ENCODE measurements at places on chromosomes 3 and 15.

DNA sequence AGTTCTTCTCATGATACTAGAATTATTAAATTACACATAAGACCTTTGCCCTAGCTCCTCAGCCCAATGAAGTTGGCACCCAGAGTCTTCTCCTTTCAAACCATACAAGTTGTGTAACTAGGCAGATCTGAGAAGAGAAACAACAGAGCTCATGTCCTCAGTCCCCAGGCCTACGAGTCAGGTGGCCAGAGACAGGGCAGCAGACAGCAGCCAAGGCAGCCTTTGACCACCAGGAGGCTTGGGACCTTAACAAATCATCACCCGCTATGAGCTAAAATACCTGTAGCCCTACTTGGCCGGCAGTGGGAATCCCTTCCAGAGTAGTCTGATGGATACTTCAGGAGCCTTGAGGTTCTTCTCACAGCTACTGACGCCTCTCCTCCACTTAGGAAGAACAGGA is 18.3 kb downstream of the STIMATE start:
- DNase-seq, result no peak

DNA sequence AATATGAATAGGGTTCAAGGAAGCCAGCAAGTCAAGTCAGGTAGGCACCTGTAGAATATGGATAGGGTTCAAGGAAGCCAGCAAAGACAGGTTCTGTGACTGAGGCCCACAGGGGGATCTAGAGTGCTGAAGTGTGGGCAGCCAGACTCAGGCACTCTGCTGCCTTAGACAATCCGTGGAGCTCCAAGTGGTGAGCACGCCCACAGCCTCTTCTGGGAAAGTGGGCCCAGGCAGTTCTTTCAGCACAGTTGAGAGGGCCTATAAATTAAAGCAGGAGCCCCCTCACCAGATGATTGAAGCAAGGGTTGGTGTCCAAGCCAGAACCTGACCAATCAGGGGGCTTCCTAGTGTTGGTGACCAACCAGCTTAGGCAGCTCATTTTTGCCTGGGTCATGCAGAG is 51.0 kb downstream of the ANP32A start:
- no peak for DNase-seq

DNA sequence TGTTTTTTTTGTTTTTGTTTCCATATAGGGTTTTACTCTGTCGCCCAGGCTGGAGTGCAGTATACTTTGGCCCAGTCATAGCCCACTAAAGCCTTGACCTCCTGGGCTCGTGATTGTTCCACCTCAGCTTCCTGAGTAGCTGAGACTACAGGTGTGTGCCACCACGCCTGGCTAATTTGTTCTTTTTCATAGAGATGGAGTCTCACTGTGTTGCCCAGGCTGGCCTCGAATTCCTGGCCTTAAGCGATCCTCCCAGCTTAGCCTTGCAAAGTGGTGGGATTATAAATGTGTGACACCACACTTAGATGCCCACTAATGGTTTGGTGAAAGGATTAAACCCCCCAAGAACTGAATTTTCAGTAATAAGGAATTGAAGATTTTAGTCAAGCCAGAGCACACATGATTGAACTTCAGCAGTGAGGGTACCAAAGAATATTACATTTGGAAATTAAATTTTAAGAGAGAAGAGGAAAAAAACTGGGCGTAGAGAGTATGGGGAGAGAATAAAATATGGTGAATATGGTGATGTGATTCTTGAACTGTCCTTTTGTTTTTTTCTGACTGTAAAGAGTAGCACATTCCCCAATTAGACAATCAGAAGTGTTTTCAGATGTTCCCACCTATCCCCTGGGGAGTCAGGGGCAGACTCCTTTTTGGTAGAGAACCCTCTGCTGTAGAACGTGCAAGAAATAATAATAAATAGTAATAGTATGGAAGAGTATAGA is 208.1 kb downstream of the PTPRG start:
- DNase-seq, result no peak

DNA sequence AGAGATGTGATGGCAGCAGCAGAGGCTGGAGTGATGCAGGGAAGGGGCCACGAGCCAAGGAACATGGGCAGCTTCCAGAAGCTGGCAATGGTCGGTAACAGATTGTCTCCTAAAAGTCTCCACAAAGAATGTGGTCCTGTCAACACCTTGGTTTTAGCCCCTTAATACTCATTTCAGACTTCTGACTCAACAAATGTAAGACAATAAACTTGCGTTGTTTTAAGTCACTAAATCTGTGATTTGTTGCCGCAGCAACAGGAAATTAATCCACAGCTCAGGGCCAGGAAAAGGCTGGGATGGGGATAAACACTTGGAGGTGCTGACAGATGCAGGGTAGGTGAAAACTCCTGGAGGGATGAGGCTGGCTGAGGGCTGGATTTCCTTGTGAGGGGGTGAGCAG is 69.9 kb downstream of the OXNAD1 start:
- DNase-seq, result no peak

DNA sequence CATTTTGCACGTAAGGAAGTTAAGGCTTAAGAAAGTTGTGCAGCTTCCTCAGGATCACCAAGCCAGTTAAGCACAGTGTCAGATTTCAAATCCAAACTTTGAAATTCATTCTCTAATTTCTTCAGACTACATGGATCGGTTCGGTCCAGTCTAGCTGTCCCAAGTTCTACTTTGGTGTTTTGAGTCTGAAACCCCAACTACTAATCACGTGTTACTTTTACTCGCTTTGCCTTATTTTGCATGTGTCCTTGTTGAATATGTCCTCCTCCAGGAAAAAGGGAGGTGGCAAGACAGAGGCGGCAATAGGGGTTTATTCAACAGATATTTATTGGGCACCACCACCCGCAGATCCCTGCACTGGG is 522 bp upstream of the GXYLT2 start:
- no peak for DNase-seq

DNA sequence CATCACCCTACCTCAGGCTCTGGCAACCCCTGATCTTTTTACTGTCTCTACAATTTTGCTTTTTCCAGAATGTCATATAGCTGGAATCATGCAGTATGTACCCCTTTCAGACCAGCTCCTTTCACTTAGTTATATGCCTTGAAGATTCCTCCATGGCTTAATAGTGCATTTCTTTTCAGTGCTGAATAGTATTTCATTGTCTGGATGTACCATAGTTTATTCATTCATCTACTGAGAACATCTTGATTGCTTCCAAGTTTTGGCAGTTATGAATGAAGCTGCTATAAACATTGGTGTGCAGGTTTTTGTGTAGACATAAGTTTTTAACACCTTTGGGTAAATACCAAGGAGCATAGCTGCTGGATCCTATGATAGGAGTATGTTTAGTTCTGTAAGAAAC is 50.8 kb upstream of the ANP32A start:
- DNase-seq, result no peak

DNA sequence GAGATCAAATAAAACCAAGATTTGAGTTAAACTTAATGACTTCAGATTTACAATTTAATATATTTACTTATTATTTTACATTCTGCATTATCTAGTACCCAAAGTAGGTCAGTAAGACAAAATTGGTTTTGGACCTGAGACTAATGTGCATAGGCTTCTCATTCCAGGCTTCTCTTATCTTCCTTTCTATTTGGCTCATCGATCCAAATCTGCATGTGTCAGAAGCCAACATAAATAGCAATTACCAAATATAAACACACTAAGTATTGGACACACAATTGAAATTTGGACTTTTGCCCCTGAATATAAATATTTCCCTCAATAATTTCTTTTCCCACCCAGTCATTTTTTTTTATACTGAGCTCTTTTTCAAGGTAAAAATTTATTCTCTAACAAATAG is 290.6 kb upstream of the ARHGEF26 start:
- no peak for DNase-seq

DNA sequence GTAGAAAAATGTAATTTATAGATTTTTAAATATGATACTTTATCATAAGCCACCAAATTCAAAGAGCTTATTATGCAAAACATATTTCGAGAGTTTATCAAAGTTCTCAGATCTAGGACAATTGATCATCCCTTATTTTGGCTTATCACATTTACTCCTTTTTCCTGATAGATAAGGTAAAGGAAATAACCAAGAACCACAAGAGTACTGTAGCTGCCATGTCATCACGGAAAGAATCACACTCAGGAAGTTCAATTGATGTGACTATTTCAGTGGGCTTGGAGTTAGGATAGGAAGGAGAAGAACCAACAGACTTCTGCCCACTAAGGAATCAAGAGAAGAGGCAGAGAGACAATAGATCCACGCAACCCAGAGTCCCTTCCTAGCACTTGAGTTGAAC is 142.7 kb upstream of the TMCO5A start:
- DNase-seq, result no peak

GRCh38 chr15:100879464-100880138 is at the start of gene ALDH1A3:
ALDH1A3 (plus strand) TSS chr15:100879831; CDS start chr15:100879908, 77 bp downstream.
- DNase-seq, result no peak

GRCh38 chr15:74245342-74245931 is 9.3 kb downstream of the CCDC33 start:
- peak; percentile 33 for DNase-seq

DNA sequence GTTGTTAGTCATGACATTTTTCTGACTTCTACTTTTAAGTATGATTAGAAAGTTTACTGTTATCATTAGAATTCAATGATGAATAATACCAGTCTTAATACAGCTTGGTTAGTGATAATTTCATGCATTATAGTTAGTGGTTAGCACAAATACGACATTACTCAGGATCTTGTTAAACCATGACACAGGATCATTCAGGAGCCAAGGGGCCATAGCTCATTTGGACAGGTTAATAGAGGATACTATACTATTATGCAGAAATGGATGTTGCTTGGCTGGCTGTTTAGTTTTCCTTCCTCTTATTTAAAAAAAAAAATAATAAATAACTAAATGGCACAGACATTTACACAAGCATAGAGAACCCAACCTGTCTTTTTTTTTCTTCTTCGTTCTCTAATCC is 55.5 kb downstream of the NSUN3 start:
- DNase-seq, result no peak

DNA sequence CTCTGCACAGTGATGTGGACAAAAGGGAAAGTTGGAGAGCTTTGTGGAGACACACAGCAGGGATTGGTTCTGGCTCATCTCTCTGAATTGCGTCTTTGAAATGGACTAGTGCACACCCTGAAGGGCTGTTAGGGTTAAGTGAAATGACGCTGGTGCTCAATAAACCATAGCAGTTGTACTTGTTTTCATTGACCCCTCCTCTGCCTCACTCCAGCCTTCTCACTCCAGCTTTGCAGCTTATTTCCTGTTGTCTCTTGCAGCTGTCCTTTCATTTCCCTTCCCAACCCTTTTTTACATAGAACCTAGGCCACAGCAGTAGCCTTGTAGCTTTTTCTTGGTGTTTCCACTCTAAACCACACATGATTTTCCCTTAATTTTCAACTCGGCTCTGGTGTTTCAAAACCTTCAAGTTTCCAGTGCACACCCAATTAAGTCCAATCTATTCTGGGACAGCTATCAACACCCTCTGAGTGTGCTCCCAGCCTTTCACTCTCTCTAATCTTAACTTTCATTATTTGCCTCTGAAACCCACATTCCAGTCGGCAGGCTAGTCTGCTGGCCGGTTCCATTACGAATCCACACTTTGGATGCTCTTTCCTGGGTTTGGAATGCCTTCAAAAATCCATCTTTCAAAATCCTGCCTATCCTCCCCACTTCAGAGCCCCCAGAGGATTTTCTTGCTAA is 6.4 kb downstream of the C3orf52 start:
- DNase-seq, result peak; percentile 81

GRCh38 chr3:108342837-108343486 is 46.6 kb downstream of the HHLA2 start:
- no peak for DNase-seq

DNA sequence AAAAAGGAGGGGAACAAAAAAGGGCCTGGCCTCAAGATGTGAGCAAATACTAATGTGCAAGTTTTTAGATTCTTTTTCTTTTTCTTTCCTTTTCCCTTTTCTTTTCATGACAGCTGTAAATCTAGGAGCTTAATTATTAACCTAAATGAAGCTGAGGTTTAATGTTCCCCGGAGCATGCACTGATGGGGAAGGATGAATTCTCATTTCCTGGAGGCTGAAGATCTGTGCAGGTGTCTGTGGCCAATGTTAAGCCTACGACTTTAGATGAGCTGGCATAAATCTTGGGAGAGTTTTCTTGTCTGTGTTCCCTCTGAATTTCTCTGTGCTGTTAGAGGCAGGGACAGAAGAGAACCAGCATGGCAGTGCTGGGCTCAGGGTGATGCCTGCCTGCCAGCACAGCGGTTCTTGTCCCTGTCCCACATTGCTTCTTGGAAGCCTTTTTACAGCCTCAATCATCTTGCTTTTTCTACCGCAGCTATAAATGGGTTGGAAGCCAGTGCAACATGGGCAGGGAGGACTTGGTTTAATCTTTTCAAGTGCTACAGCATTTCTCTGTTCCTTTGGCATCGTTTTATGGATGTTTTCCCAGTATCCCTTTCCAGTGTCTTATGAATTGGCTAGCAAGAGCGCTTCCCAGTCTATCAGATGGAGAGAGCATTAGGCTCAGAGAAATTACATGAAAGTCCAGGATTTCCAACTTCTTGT is 119.1 kb downstream of the ATG7 start:
- DNase-seq, result no peak

DNA sequence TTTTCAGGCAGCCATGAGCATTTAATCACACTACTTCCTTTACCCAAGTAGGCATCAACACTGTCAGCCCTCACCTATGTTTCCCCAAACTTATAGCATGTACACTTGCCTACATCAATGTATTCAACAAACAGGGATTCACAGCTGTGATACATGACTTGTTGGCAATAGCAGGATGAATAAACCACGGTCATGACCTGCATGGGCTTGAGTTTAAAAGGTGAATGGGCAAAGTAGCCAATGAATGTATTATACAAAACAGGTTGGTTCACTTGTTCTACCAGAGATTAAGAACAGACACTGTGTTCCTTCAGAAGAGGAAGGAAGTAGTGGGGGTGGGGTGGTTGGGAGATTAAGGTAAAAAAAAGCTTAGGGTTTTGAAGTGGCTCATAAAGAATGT is 861.9 kb upstream of the SEMA6D start:
- DNase-seq, result no peak

- DNase-seq, result no peak
Measured at GRCh38 chr15:37208146-37209040, 108.0 kb upstream of the MEIS2 start.

- no peak for DNase-seq
Measured at GRCh38 chr3:136621628-136622027, 130.6 kb downstream of the STAG1 start.

DNA sequence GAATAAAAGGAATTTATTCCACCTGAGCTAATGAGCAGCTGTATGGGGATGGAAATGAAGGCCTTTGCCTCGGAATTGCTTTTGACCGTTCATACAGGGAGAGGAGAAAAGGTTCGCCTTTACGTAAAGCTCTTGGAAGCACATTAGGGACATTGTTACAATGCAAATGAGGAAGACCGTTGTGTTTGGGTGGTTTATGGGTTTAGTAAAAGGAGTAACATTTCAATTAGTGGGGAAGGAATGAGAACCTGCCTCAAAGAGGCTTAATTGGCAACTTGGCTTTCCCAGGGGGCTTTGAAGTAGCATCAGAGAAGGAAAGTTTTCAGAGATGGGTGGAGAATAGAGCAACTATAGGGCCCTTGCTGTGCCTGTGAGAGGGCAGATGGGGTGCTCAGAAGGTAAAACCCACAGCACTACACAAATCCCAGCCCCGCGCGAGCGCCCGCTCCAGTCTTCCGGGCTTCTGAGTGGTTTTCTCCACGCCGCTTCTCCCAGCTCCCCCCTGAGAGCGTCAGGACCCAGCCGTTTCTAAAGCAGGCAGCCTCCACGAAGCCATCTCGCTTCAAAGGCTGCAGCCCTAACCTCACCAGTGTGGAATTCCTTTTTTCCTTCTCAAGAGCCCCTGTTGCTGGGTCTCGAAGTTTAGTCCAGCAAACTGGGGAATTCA is 192.0 kb upstream of the HES1 start:
- no peak for DNase-seq

Data from NCI-H2029 treated with DMSO at 0.1 percent for 48 hours (cell line).